ENCODE measurements at places on chromosomes 7 and 10.

DNA sequence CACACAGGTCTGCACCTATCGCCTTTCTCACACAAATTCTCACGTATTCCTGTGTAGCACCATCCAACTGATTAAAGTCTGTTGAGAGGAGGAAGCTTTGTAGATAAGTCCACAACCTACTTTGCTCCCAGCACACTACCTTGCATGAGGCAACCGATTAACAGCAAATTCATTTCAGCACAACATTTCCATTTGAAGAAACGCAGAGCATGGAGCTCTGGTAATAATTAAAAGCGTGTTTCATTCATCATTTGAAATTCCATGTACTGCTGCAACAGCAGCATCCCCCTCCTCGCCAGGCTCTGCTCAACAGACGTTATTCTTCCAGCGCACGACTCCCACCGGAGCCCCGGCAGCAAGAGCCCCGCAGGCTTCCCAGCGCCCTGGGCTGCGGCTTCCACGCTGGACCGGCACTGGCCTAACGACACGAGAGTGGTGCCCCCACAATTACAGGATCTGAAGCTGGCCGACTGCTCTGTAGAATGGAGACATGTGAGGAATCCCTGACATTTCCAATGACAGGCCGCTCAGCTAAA is 118.8 kb downstream of the DIP2C start:
- no peak for DNase-seq

DNA sequence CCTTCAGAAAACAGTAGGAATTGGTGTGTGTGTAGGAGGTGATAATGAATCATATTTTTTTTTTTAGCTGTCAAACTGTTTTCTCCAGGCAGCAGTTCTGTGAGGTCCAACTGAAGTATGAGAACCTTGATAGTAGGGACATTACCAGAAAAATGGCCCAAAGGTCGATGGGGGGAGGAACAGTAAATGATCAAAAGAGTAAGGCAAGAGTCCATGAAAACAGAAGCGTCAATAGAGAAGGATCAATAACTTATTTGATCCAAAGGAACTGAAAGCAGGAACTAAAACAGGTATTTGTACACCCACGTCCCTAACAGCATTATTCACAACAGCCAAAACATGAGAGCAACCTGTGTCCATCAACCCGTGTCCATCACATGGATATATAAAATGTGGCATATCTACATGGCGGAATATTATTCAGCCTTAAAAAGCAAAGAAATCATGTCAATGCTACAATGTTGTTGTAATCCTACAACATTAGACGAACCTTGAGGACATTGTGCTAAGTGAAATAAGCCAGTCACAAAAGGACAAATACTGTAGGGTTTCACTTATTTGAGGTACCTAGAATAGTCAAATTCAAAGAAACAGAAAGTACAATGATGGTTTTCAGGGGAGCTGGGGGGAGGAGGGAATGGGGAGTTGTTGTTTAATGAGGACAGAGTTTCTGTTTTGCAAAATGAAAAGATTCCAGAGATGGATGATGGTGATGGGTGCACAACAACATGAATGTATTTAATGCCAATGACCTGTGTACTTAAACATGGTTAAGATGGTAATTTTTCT is 214.0 kb upstream of the KLF14 start:
- no peak for DNase-seq

- DNase-seq = no peak
These were observed 52.1 kb downstream of the INSIG1 start for GRCh38 chr7:155349601-155350331.

DNA sequence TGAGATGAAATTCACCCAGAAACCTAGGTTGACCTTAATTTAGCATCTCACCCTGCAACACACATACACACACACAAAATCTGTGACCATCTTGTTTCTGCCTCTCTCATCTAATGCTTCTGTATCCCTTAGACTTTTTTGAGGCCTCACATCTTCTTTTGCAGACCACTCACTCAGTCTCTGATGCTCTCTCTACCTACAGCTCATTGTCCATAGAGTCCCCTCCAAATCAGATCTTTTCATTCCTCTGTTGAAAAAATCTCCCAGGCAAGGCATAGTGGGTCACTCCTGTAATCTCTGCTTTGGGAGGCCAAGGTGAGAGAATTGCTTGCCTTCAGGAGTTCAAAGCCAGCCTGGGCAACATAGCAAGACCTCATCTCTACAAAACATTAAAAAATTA is 17.6 kb upstream of the PAX2 start:
- no peak for DNase-seq

- no peak for DNase-seq
These were observed 29.6 kb downstream of the MKI67 start for GRCh38 chr10:128096486-128097199.

DNA sequence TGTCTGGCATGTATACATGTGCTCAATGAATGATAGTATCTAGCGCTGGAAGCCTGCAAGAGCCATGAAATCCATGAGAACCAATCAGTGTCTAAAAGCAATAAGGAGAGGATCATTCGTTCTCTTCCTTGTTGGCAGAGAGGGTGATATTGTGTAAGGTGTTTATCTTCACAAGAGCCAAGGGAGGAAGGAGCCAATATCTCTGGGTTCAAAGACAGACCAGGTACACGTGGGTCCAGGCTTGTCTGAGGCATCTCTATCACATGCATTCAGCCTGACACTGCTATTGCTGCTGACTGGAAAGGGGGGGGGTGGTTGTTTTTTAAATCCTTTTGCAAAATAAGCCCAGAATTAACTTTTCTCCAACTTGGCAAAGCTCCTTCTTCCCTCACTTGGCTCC is 4.0 kb downstream of the SEC31B start:
- no peak for DNase-seq

DNA sequence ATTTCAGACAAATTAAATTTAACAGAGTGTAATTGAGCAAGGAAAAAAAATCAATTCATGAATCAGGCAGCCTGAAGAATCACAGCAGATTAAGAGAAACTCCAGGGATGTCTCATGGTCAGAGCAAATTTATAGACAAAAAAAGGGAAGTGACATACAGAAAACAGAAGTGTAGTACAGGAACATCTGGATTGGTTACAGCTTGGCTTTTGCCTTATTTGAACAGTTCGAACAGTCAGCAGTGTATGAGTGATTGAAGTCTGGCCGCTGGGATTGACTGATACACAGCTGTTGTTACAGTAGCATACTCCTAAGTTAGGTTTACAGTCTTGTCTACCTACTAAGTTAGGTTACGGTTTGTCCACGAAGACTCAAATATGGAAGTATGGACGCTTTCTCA is 255.3 kb downstream of the HPSE2 start:
- DNase-seq = no peak

DNA sequence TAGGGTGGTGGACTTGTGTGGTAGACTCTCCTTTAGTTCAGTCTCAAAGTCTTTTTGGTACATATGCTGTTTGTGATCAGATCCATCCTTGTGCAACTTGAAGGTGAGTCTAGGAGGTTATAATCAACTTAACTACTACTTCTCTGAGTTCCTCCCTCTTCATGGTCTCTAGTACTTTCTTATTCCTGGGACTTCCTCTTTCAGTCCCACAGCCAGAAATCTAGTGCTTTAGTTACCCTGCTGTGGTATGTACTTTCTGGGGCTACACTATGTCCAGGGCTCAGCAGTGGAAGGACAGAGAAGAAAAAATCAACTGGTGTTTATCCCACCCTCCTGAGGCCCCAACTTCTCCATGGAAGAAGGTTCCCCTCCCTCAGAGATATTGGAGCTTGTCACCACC is 19.4 kb upstream of the ATAD1 start:
- no peak for DNase-seq

DNA sequence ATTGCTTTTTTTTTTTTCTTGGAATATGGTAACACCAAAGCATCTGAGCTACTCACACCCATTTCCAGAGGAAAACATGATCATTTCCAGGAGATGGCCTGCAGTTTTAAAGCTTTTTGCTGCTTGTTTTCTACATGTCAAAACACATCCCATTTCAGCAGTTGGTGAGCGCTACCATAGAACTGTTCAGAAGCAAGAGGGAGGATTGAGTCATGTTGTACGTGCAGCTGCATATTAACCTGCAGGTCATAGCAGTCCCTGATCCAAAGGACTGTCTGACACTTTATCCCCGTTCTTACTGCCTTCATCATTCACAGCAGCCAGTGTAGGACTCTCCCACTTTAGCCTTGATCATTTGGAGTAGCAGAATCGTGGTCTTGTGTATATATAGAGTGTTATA is 124.6 kb downstream of the AUTS2 start:
- DNase-seq = no peak

- no peak for DNase-seq
These were observed 3.4 kb downstream of the PHYH start for GRCh38 chr10:13296476-13296875.

DNA sequence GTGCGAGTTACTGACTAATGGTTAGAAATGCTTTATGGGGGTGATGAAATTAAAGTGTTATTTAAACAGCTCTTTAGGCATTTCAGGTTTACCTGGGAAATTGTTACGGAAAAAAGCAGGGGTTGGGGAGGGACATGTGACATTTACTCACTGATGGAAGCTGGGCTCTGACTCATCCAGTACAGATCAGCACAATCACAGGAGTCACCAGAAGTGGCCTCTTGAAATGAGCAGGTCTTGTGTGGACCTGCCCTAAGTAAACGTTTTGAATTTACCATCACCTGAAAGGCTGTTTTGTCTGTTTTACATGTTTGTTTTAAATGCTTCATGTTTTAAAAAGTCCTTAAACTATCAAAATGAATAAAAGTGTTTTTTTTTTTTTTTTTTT is 2.3 kb downstream of the GLRX3 start:
- no peak for DNase-seq

GRCh38 chr10:35554036-35554435 is 51.1 kb upstream of the GJD4 start:
- no peak for DNase-seq

DNA sequence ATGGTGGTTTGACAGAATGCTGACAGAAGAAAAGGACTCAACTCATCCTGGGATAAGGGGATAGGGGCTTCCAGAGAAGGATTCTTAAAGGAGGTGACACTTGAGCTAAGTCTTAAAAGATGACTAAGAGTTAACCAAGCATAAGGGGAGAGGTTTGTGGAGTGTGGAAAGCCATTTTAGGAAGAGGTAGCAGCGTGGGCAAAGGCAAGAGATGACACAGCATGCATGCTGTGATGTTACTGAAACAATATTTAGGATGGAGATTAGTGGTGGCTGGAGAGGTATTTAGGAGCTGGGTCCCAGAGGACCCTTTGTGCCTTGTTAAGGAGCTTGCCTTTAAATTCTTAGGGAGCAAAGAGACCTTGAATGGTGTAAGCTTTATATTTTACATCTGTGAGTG is 65.1 kb downstream of the SPAG6 start:
- no peak for DNase-seq

- DNase-seq = no peak
These were observed 228.9 kb upstream of the ETV1 start for GRCh38 chr7:14218338-14218737.

GRCh38 chr7:24877790-24878311 is 102.1 kb downstream of the OSBPL3 start:
- no peak for DNase-seq

DNA sequence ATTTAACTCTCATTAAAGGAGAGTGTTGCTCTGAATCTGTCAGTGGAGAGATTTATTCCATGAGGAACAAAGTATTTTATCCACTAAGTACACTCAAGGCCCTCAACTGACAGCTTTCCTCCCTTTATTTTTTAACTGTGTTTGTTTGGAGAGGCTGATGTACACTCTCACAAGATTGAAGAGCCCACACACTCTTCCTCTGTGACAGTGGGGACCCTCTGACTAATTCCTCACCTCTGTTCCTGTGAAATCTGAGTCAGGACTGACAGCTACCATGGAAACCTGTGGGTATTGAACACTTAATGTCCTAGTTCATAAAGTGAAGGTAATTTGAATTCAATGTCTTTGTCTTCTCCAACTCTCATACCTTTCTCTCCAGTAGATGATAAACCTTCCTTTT is 189.8 kb upstream of the PITRM1 start:
- no peak for DNase-seq

- DNase-seq = no peak
These were observed 473.2 kb downstream of the REEP3 start for GRCh38 chr10:63994371-63994770.
